ENCODE measurements at places on chromosomes 2 and 18.

DNA sequence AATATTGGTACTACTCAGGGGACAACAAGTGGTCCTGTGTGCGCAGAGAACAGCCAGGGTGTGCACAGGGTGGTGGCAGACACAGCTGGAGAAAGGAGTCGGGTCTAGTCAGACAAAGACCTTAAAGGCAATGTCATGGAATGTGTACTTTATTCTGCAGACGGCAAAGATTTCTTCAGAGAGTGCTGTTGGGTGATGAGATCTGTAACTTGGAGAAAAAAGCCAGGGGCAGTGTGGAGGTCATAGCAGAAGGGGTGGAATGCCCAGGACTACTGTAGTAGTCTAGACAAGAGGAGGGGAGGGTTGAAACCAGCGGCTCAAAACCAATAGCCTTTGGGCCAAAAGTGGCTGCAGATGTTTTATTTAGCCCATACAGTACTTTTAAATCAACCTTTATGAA is 121.3 kb upstream of the ZFP36L2 start:
- DNase-seq = no peak

DNA sequence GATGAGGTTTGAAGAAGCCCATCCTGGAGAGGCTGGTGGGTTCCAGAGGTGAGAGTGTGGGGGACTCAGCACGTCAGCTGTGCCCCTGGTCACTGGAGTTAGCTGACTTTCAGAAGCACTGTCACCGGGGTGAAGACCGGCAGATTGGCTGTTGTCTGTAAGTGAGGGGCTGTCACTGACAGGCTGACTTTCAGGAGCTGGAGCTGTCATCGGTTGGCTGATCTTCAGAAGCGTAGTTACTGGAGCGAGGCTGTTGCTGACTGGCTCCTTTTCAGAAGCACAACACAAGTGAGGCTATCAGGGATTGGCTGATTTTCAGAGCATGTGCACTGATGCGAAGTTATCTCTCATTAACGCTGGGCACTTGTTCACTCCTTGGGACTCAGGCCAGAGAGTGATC is 738.4 kb upstream of the ID2 start:
- no peak for DNase-seq

GRCh38 chr2:85429213-85429923 is 10.9 kb downstream of the SH2D6 start:
- DNase-seq = no peak

GRCh38 chr2:112310906-112311305 is 35.5 kb downstream of the ZC3H6 start:
- DNase-seq = no peak

GRCh38 chr18:49137585-49137984 is 186.8 kb upstream of the SMAD7 start:
- no peak for DNase-seq

DNA sequence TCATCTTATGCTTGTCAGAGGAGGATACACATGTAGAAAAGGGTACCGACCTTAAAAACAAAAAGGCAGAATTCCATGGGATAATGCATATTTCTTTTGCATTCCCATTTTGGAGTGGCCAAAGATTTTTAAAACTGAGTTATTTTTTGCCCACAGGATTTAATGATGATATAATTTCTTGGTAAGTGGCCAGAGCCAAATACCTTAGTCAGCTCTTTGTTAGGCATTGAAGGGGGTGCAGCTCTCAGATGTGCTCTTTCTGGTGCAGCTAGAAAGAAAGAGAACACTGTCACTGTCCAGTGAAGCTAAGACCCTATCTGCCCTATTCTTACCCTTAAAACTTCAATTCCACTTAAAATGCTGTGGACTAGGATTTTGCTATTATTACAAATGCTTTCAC is 10.8 kb downstream of the COQ10B start:
- DNase-seq = no peak

GRCh38 chr18:47283476-47283875 is 32.0 kb upstream of the SKOR2 start:
- peak; percentile 74 for DNase-seq

DNA sequence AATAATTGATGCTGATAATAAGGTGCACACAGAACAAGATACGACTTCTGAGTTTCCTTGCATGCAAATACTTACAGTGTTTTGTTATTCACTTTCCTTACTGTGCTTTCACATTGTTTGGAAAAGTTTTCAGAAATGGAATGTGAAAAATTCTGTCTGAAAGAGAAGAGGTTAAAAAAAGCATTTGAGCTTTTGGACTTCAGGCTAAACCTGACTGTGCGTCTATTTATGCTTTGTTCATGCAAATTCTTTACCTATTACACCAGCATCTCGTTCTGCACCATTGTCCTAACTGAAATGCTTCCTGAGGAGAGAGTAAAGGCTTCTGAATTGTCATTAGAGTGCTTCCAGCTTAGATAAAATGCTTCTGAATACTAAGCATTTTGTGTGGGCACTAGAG is 61.4 kb downstream of the LHCGR start:
- no peak for DNase-seq

DNA sequence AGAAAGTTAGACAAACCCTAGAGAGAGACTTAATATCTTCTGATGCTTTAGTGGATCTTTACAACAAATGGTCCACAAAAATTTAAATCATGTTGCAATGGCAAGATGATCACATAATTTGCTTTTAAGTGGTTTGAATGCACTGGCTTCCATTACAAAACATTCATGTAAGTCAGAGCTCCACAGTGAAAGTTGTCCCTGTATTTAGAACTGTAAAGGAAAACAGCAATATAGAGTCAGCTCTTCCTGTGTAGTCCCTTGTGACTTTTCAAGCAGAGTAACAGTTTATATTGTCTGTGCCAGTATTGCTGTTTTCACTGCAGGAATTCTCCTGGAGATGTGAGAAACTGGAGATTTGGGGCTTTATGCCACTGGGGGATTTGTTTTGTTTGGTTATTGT is 77.7 kb downstream of the MEIS1 start:
- no peak for DNase-seq

- DNase-seq = peak; percentile 44
These were observed 40.7 kb downstream of the IL1R2 start for GRCh38 chr2:102032368-102033030.

- no peak for DNase-seq
These were observed 420.3 kb upstream of the FSIP2 start for GRCh38 chr2:185318271-185318724.

DNA sequence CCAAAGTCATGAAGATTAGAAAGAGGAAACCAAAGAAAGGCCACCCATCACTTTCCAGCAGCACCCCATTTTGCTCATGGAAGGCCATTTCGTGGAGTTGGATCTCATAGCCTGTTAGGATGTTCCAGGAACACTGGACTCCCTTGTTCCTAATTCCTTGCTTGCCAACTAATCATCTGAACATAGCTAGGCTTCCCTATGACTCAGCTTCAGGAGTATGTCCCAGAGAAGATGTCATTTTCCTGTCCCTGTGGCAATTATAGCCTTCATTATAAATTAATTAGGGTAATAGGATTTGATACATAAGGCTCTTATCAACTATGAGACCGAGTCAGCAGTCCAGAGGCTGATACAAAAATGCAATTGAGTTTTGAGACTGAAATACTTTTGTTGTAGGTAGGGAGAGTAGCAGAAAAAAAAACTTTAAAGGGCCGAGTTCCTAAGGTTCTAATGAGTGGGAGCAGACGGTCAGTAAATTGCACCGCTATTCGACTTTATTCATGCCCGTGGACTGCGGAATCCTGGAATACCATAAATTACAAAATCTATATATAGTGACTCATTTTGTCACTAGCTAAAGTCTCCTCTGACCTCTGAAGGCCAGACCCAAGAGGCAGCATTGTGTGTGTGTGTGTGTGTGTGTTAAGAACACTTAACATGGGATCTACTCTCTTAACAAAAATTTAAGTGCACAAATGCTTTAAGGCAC is 311.8 kb downstream of the FBXO15 start:
- no peak for DNase-seq

DNA sequence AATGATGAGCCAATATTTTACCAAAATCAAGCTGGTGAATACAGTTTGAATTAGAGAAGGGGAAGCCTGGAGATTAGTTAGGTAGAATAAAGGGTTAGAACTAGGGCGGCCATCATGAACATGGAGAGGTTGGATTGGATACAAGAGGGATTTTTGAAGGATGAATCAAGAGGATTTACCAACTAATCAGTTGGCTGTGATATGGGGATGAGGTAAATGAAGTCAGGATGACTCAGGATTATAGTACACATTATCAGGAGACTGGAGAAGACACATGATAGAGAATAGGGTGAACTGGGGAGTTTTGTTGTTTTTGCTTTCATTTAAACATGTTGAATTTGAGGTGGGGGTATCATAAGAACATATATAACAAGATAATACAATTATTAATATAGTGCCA is 73.8 kb upstream of the PROKR1 start:
- no peak for DNase-seq
